ENCODE measurements at places on chromosomes 7 and 10. TPM values are rescaled to one million over a fixed set of nuclear protein-coding genes. Genes with fewer than 3 reads are reported as not detected.

The ASL gene
- 21.8 TPM for polyA plus RNA-seq

The AFAP1L2 gene
- 3.0 TPM for polyA plus RNA-seq

The SPOCK2 gene
- polyA plus RNA-seq, result 65.5 TPM

The CALN1 gene
- polyA plus RNA-seq, result not detected

The ANKRD22 gene
- polyA plus RNA-seq, result not detected

The USP6NL gene
- polyA plus RNA-seq, result 39.3 TPM

The CPVL gene
- 1.6 TPM for polyA plus RNA-seq

The TAS2R41 gene
- not detected for polyA plus RNA-seq

The MACC1 gene
- polyA plus RNA-seq, result 1.2 TPM

The VPS37D gene
- polyA plus RNA-seq, result 0.39 TPM

The GDF2 gene
- not detected for polyA plus RNA-seq

The CABCOCO1 gene
- polyA plus RNA-seq, result not detected

The CREB5 gene
- polyA plus RNA-seq, result 1.3 TPM

The GHRHR gene
- not detected for polyA plus RNA-seq

The FZD8 gene
- not detected for polyA plus RNA-seq

The WNT2 gene
- polyA plus RNA-seq, result not detected

The KCNH2 gene
- 2.5 TPM for polyA plus RNA-seq

The KDM7A gene
- polyA plus RNA-seq, result 3.8 TPM

The SLC26A5 gene
- not detected for polyA plus RNA-seq

The PLAC9 gene
- not detected for polyA plus RNA-seq

The TCAF1 gene
- polyA plus RNA-seq, result 10.2 TPM

The PDZD8 gene
- polyA plus RNA-seq, result 8.2 TPM

The HMX3 gene
- polyA plus RNA-seq, result not detected

The ADCK2 gene
- polyA plus RNA-seq, result 38.4 TPM

The KEL gene
- not detected for polyA plus RNA-seq

The SPDYE6 gene
- polyA plus RNA-seq, result 0.36 TPM

The GALNT17 gene
- not detected for polyA plus RNA-seq

The LDB3 gene
- 0.13 TPM for polyA plus RNA-seq

The SPDYE1 gene
- 0.10 TPM for polyA plus RNA-seq

The CNPY1 gene
- polyA plus RNA-seq, result not detected

The ANKRD30A gene
- polyA plus RNA-seq, result not detected

The HMX2 gene
- not detected for polyA plus RNA-seq

The DLX6 gene
- polyA plus RNA-seq, result not detected

The AKR1D1 gene
- polyA plus RNA-seq, result not detected

The CTAGE6 gene
- polyA plus RNA-seq, result not detected

The EEPD1 gene
- polyA plus RNA-seq, result 1.9 TPM

The MSS51 gene
- polyA plus RNA-seq, result 0.35 TPM

The MAGI2 gene
- not detected for polyA plus RNA-seq

The CALHM3 gene
- polyA plus RNA-seq, result not detected

The TACC2 gene
- polyA plus RNA-seq, result not detected

The ZSCAN25 gene
- polyA plus RNA-seq, result 11.8 TPM

The FAM241B gene
- polyA plus RNA-seq, result 1.2 TPM

The MMP21 gene
- polyA plus RNA-seq, result not detected

The SDHAF3 gene
- 37.9 TPM for polyA plus RNA-seq

The TMEM229A gene
- not detected for polyA plus RNA-seq

The HEPACAM2 gene
- not detected for polyA plus RNA-seq

The TUBB8 gene
- polyA plus RNA-seq, result 0.59 TPM

The TRPV5 gene
- polyA plus RNA-seq, result not detected

The CTBP2 gene
- polyA plus RNA-seq, result 0.50 TPM

The ACSL5 gene
- polyA plus RNA-seq, result 52.3 TPM

The PON3 gene
- polyA plus RNA-seq, result not detected

The SPDYE2 gene
- polyA plus RNA-seq, result 1.2 TPM

The CCL24 gene
- polyA plus RNA-seq, result not detected

The SYNPO2L gene
- not detected for polyA plus RNA-seq

All from IgD-negative memory B cell (primary cell).